ENCODE measurements at places on chromosomes 5 and 9.

DNA sequence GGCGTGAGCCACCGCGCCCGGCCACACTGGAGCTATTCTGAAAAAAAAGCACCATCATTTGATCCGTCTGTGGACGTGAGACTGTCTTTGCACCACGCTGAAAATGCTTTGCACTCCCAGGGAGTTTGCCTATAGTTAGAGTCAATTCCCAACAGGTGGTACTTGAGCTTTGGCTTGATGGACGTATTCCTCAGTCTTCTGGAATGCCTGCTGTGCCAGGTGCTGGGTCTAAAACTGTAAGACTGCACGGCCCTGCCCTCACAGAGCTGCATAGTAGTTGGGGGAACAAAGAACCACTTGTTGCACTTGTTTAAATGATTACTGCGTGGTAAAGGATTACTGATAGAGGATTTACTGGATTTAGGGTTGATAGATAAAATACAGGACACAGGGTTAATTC is 3.4 kb upstream of the CCNO start:
- no peak for DNase-seq

DNA sequence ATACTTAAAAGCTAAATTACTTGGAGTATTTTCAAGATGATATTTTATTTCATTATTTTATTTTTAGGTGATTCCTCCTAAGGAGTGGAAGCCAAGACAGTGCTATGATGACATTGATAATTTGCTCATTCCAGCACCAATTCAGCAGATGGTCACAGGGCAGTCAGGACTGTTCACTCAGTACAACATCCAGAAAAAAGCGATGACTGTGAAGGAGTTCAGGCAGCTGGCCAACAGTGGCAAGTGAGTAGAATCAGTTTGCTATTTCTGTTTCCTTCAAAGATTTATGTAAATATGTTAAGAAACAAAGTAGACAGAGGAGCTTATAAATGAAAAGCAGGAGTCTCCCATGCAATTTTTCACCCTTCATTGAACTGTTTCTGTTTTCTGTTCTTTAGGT is 47.8 kb downstream of the KDM4C start:
- no peak for DNase-seq

DNA sequence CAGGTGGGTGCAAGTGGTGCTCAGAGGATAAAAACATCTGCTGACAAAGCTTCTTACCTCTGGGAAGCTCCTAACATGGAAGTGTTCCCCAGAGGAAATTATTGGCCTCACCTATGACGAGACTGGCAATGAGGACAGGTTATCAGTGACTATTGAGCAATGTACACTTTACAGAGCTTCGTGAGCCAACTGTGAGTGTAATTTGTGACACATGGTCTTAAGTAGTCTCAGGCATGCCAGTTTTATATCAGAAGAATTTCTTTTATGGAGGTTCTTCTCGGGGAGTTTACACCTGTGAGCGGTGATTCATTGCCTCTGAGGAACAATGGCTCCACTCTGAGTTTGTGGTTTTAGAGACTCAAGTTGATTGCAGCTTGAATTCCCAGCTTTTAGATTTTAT is 11.3 kb downstream of the ANKDD1B start:
- DNase-seq, result no peak

DNA sequence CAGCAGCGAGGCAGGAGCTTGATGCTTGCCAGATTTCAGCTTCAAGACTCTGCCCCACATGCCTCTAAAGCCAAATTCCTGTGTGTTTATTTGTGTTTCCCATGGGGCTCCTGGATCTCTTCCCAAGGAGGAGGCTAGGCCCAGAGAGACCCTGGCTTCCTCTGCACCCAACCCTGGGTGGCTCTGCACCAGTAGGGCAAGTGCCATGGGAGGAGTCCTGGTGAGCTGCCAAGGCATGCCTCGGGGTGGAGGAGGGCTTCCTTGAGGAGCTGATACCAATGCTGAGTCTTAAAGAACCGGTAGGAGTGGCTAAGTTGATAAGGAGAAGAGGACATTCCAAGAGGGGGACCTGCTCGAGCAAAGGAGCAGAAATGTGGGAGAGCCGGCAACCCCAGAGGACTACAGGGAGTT is 6.8 kb upstream of the TIFAB start:
- no peak for DNase-seq

DNA sequence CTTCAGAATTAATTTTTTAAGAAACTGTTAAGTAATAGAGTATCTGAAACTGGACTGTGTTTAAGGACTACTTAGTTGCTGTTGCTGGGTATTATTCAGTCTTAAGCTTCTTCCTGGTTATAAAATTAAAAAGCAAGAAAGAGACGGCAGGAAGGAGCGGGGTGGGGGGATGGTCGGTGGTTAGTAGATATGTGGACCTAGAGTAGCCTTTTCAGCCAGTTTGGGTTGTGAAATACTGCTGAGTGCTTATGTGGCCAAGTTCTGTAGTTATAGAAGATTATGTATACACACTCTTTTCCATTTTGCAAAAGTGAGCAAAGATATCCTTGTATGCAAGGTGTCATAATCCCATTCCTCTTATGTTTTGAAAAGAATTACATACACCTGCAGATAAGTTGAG is 28.5 kb downstream of the TRIO start:
- no peak for DNase-seq

DNA sequence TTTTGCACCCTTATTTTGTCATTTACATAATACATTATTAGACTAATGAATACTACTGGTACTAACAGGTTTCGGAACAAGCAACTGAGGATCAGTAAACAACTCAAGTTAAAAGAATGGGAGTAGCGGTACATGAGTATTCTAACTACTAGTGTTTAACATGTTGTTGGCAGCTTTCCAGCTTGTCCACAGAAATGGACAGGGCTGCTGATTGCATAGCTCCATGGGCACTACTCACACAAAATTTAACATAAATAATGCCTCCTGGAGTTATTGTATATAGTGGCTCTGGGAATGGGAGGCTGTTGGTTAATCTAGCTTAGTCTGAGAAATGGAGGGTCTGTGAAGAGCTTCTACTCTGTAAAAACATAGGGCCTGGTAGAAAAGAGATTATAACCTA is 6.7 kb downstream of the NCBP1 start:
- no peak for DNase-seq

GRCh38 chr5:14753292-14753691 is 88.8 kb downstream of the OTULIN start:
- DNase-seq, result no peak

DNA sequence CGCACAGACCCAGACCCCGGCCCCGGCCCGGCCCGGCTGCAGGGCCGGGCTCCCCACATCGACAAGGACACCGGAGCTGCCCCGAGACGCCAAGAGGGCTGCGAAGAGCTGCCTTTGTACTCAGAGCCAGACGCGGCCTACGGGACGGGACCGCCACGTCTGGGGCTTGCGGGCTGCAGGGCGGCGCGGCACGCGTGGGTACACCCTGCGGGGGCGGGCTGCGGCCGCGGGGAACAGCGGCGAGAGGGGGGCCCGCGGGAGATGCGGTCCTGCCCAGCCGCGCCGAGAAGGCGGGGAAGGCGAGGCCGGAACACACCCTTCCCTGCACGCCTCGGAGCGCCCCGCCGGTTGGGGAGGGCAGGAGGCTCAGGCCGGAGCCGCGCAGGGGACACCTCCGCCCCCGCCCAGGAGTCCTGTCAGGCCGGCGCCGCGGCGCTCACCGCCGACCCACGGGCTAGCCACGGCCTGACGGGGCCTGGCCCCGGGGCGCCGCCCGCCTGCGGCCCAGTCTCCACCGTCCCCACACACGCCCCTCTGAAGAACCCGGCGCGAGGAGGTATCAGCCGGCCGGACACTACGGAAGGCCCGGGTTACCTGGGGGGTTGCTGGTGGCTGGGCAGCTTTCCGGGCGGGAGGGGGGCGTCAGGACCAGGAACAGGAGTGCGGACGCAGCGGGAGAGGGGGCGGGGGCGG is 478 bp downstream of the RAB14 start:
- peak; percentile 43 for DNase-seq

DNA sequence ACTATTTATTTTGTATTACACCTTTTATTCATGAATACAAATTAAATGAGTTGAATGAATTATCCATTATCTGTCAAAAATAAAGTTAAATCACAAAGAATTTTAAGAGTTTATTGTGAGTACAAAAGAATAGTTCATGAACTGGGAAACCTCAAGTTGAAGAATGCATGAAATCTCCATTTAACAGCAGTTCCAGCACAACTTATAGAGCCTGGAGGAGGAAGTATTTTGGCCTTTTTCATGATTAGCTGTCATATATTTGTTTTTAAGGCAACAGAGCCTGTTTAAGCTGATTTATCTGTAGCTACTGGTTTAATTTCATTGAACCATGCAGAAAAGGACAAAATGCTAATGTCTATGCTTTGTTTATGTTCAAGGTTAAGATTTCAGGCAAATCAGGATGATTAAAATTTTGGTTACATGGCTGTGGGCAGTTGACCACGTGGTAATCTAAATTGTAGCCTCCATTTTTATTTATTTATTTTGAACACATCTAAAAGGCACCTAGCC is 12.2 kb downstream of the SPINK1 start:
- no peak for DNase-seq

- no peak for DNase-seq
Measured at GRCh38 chr9:8143677-8144076, 344.1 kb upstream of the DMAC1 start.

GRCh38 chr5:7186818-7187217 is 209.1 kb upstream of the ADCY2 start:
- DNase-seq, result no peak

- DNase-seq, result no peak
Measured at GRCh38 chr9:28624771-28625170, 1051.5 kb upstream of the C9orf72 start.

DNA sequence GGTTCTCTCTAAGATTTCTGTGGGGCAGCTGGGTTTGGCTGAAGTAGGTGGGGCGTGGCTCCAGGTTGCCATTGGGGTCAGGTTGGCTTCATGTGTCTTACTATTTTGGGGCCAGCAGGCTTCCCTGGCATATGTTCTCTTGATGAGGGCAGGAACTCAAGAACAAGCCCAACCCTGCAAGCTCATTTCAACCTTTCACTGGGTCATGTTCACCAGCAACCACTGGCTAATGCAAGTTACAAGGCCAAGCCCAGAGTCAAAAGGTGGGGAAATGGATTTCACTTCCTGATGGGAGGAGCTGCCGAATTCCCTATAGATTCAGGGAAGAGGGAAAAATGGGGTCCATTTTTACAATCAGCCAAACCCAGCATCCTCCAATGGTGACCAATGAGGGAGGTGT is 34.0 kb upstream of the HAND1 start:
- no peak for DNase-seq
